NCI-H526 (cell line): ENCODE measurements at places on chromosomes 7 and 10.

DNA sequence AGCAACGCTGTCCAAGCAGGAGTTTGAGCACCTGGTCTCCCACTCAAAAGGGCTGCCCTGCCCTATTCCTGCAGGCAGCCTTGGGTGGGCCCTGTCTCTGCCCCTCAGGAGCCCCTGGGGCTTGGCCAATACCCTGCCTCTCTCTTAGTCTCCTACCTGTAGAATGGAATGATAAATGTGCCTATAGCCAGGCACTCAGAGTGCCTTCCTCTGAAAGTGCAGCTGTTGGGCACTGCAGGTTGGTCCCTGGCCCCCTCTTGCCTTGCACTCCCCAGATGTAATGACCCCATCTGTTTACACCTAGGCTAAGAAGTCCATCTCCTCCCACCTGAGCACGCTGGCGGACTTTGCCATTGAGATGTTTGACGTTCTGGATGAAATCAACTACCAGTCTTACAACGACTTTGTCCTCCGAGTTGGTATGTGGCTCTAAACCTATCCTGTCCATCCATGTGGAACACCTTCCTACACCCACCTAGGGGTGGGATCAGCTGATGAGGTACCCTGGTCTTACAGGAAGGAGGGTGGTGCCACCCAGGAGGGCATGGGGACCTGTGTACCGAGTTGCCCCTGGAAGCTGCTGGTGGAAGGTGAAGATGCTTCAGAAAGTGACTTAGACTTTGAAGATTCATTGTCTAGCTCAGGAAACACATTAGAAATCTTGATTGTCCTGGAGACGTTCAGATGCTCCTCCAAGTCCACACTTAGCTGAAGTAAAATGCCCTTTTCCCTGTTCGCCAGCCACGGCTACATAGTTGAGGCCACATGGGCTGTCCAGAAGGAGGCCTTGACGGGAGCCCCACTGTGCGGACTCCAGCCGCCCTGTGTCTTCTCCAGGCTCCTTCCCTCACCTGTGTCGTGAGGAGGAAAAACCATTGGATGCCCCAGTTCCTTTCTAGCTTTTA, 134.1 kb downstream of the ADCY1 start:
- no peak for DNase-seq

DNA sequence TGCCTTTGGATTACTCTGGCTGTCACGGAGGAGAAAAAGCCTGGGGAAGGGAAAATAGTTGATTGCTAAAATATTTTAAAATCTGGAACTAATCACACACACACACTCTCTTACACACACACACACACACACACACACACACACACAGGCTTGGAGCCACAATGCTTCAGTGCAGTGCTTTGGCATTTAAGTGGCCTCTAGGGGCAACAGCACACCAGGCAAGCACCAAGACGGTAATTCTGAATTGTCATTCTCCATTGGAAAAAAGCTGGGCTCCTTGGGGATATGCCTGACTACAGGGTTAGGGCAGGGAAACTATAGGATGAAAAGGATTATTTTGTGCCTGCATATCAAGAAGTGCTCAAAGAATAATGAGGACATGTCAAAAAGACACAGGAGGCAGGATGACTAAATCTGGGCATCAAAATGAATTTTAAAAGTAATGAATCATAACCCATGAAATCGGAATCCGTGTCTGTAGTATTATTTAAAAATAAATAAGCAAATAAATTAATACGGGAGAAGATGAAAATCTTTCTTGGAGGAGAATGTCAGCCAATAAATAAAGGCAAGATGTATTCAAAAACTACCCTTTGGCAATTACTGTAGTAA, 30.4 kb upstream of the DDC start:
- peak; percentile 38 for DNase-seq

DNA sequence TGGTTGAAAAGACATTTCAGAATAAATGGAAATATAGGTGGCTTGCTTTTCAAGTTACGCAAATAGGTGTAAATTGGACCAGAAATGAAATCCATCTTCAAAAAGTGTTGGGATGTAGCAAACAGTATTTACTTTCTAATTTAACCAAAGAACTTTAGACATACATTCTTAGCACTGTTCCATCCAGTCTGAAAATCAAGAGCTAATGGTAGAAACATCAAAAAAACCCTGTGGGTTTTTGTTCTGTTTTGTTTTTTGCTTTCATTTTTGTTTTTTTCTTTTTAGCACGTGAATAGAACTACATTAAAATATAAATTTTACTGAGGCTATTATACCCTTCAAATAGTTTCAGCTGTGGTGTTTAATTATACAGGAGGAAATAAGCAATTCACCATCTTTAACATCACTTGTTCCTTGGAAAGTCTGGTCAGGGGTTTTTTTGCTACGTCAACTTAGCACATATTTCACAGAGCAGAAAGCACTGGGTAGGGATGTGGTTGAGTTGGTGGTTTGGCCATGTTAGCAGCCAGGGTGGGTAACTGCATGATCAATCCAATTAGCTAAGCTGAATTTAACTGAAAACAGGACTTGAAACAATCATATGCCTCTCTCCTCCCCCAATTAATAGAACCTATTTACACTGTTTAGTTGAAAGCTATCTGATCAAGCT, 275.4 kb upstream of the PFKP start:
- no peak for DNase-seq

- DNase-seq = no peak
Observed at GRCh38 chr10:88168171-88169036, 305.0 kb downstream of the PTEN start.

DNA sequence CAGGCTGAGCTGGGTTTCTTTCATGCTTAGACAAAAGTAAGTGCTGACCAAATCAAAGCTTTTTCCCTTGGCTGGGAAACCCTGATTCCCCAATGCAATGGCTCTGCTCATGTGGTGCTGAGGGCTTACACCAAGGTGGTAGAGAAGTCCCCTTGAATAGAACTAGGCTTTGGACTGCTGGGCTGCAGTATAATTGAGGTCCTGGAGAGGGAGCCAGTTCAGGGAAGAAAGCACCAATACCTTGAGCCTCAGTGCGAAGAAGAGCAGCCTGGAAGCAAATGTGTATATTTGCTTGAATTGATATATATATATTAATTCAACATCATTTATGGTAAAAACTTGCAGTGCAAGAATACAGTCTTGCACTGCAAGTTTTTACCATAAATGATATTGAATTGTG, 391.1 kb downstream of the RPS24 start:
- peak; percentile 2 for DNase-seq

GRCh38 chr10:102281102-102281487, 35.8 kb downstream of the GBF1 start:
- DNase-seq = no peak

DNA sequence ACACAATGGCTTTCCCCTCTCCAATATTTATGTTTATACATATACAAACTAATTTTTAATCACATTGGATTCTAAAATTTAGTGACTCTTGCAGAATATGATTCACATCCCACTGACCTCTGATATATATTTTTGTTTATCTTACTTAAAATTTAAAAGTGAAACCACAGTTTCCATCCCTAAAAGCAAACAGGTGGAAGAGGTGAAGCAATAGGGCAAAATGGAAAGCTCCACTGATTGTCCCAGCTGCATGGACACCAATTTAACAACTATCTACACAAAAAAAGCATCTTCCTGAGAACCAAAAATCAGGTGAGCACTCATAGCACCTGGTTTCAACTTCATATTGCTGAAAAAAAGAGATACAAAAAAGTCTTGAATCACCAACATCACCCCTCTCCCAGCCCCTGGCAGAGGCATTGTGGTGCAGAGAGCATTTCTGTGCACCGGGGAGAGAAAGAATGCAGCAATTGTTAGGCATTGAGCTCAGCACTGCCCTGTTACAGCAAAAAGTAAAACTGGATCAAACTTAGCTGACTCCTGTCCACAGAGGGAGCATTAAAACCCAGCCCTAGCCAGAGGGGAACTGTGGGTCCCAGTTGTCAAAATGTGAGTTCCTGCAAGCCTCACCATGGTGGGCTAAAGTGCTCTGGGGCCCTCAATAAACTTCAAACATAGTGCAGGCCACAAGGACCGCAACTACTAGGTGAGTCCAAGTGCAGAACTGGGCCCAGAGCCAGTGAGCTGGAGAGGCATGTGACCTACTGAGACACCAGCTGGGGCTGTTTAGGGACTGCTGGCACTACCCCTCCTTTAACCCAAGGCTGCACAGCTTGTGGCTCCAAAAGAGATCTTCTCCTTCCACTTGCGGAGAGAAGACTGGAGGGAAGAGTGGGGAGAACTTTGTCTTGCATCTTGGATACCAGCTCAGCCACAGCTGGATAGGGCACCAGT, 92.1 kb downstream of the SIRT1 start:
- DNase-seq = no peak

DNA sequence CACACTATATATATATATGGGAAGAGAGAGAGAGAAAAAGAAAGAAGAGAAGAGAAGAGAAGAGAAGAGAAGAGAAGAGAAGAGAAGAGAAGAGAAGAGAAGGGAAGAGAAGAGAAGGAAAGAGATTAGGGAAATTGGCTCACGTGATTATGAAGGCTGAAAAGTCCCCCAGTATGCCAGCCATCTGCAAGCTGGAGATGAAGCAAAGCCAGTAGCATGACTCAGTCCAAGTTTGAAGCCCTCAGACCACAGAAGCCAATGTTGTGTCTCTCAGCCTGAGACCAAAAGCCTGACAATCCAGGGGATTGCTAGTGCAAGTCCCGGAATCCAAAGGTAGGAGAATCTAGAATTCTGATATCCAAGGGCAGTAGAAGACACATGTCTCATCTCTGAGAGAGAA, 206.3 kb upstream of the PRSS1 start:
- no peak for DNase-seq

DNA sequence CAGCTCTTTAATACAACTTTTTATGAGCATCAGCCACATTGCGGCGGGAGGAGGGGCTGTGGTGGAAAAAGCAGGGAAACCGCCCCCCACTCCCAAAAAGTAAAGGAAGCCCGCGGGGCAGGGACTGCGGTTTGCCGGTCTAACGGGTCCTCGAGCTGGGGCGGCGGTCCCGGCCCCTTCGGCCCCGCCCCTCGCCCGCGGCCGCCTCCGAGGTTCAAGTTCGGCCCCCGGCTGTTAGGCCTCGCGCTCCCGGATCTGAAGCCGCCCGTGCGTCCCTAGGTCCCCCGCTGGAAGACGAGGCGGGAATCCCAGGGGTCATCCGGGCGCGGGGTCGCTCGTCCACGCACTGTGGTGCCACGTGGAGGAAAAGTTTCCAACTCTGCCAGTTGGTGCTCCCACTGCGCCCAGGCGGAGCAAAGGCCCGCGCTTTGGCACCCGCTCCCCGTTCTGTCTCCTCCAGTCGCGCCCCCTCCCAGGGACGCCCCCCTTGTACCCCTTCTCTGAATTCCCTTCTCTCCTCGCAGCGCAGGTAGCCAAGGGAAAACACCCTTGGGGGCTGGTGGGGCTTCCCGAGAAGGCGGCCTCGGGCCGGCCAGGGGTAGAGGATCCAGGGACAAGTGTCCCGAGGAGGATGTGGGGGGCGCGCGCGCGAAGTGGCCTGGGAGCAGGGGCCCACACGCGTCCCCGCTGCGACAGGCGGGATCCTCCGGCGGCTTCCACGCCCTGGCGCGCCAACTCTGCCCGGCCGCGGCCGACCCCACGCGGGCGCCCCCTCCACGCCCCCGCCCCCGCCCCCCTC, 798 bp upstream of the AUTS2 start:
- peak; percentile 30 for DNase-seq

- DNase-seq = no peak
Observed at GRCh38 chr7:12031186-12031585, 179.9 kb upstream of the TMEM106B start.

GRCh38 chr10:84696610-84697009, 368.2 kb downstream of the CCSER2 start:
- DNase-seq = no peak

GRCh38 chr7:99201027-99201426, 6.9 kb downstream of the KPNA7 start:
- no peak for DNase-seq

- no peak for DNase-seq
Observed at GRCh38 chr10:69353977-69354635, 62.6 kb downstream of the TACR2 start.

- DNase-seq = no peak
Observed at GRCh38 chr7:8881916-8882315, 448.5 kb downstream of the NXPH1 start.

- DNase-seq = no peak
Observed at GRCh38 chr10:10477844-10478243, 539.8 kb upstream of the CELF2 start.

GRCh38 chr7:98329100-98329790, 47.8 kb downstream of the BRI3 start:
- no peak for DNase-seq

DNA sequence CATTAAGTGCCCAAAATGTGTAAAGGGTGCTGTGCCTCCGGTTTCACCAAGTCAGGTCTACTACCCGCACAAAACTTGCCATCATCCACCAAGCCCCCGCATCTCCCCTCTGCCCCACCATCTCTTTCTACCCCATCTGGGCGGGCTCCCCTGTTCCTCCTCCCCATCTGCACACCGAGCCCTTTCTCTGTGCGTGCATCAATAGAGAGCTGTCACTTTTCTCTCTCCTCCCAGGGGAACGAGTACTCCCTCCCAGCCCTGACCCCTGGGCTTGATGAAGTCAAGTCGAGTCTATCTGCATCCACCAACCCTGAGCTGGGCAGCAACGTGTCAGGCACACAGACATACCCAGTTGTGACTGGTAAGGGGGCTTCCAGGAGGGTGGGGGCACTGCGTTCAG, 63.5 kb downstream of the PAX2 start:
- DNase-seq = no peak
